ENCODE measurements at places on chromosomes 5 and 9. TPM values are rescaled to one million over a fixed set of nuclear protein-coding genes. Genes with fewer than 3 reads are reported as not detected.

The STOML2 gene
- total RNA-seq = 159 TPM

The PFN3 gene
- total RNA-seq = not detected

The CEL gene
- total RNA-seq = 0.09 TPM

The ABO gene
- 0.43 TPM for total RNA-seq

The INSL4 gene
- total RNA-seq = not detected

The HINT2 gene
- 5.7 TPM for total RNA-seq

The REXO4 gene
- total RNA-seq = 19.5 TPM

The HTR4 gene
- not detected for total RNA-seq

The IL31RA gene
- 0.11 TPM for total RNA-seq

The SUSD3 gene
- not detected for total RNA-seq

The TMEM174 gene
- not detected for total RNA-seq

The FAM169A gene
- total RNA-seq = 4.1 TPM

The CORO2A gene
- total RNA-seq = 0.76 TPM

The CDKN2A gene
- total RNA-seq = 2.5 TPM

The PCDHGA3 gene
- total RNA-seq = 0.54 TPM

The C6 gene
- not detected for total RNA-seq

The EFCAB9 gene
- total RNA-seq = not detected

The TBC1D2 gene
- 1.4 TPM for total RNA-seq

The NMUR2 gene
- total RNA-seq = not detected

The SHISAL2B gene
- not detected for total RNA-seq

The CAMK4 gene
- 0.33 TPM for total RNA-seq

The IFNA2 gene
- not detected for total RNA-seq

The ST8SIA4 gene
- total RNA-seq = 6.9 TPM

The SV2C gene
- total RNA-seq = under 0.01 TPM

The LHX3 gene
- total RNA-seq = not detected

The CNTNAP3 gene
- total RNA-seq = 86.4 TPM

The ARSI gene
- total RNA-seq = not detected

The SLC31A1 gene
- total RNA-seq = 13.2 TPM

The SPOCK1 gene
- 0.52 TPM for total RNA-seq

The SPATA31A3 gene
- total RNA-seq = not detected

The MAMDC2 gene
- 0.09 TPM for total RNA-seq

The ROPN1L gene
- total RNA-seq = 3.0 TPM

The PRRC2B gene
- 46.1 TPM for total RNA-seq

The STPG3 gene
- not detected for total RNA-seq

The EXOSC2 gene
- total RNA-seq = 28.3 TPM

The LHX2 gene
- total RNA-seq = not detected

The NIM1K gene
- under 0.01 TPM for total RNA-seq

The ADAMTS16 gene
- under 0.01 TPM for total RNA-seq

The VCAN gene
- total RNA-seq = 0.69 TPM

The NIPBL gene
- total RNA-seq = 33.9 TPM

All from dermis lymphatic vessel endothelial cell (primary cell).